ENCODE measurements at places on chromosomes 12 and 14. TPM values are rescaled to one million over a fixed set of nuclear protein-coding genes. Genes with fewer than 3 reads are reported as not detected.
A peak's percentile ranks its signal among the peaks of the same experiment; 100 is the strongest.

DNA sequence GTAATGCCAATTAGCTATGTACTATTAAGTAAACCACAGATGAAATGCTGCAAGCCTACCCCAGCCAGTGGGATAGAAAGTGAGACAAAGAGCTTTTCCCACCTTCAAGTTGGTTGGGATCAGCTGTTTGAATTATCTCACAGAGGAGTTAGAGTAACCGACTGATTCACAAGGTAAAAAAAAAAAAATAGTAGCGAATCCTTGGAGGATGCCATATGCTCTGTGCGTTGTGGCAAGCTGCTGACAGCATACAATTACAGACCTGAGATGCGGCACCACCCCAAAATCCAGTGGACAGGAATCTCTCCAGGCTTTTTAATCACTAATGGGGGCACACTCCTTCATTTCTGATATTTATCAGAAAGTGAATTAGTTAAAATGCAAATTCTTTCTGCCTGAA lies 157.0 kb upstream of the RMST start:
- peaks cover 3% of the 10 kb centered on the region for H3K27me3 ChIP-seq
- DNase-seq, result no peak
- no peaks in the 10 kb centered on the region for H3K36me3 ChIP-seq
- no peak overlapping the region for H3K27ac ChIP-seq
- H3K4me1 ChIP-seq, result no peaks in the 10 kb centered on the region

DNA sequence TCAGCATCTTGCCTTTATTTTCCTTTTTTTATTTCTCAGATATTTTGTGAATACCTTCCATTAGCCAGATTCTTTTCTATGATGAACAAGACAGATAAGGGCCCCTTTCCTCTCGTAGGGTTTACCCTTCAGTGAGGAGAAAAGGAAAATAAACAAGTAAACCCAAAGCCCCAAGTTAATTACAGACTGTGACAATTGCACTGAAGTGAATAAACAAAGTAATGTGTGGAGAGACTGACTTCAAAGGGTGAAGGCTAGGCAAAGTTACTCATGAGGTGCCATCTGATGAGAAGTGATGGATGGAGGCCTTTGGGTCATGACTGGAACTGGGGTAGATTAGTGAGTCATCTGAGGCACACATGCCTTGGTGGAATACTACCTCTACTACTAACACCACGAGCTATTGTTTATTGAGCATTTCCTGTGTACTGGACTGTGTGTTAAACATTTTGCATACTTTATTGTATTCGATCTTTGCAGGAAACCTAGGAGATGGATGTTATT lies 143.4 kb upstream of the PRICKLE1 start:
- H3K4me3 ChIP-seq, result no peak overlapping the region
- no peaks in the 10 kb centered on the region for H3K36me3 ChIP-seq
- DNase-seq, result no peak
- no peak overlapping the region for H3K27ac ChIP-seq
- H3K4me1 ChIP-seq, result no peaks in the 10 kb centered on the region

- no peaks in the 10 kb centered on the region for H3K36me3 ChIP-seq
- no peak for DNase-seq
- no peak overlapping the region for H3K4me3 ChIP-seq
- H3K27me3 ChIP-seq, result peaks cover 11% of the 10 kb centered on the region
- H3K27ac ChIP-seq, result no peak overlapping the region
- peaks cover 16% of the 10 kb centered on the region for H3K4me1 ChIP-seq
Observed at GRCh38 chr14:71165121-71166031, 258.1 kb downstream of the PCNX1 start.

- no peaks in the 10 kb centered on the region for H3K36me3 ChIP-seq
- H3K4me1 ChIP-seq, result no peaks in the 10 kb centered on the region
- no peak for DNase-seq
- no peaks in the 10 kb centered on the region for H3K27me3 ChIP-seq
- no peak overlapping the region for H3K27ac ChIP-seq
- H3K4me3 ChIP-seq, result no peak overlapping the region
Observed at GRCh38 chr14:49160983-49161382, 425.2 kb downstream of the RPS29 start.

DNA sequence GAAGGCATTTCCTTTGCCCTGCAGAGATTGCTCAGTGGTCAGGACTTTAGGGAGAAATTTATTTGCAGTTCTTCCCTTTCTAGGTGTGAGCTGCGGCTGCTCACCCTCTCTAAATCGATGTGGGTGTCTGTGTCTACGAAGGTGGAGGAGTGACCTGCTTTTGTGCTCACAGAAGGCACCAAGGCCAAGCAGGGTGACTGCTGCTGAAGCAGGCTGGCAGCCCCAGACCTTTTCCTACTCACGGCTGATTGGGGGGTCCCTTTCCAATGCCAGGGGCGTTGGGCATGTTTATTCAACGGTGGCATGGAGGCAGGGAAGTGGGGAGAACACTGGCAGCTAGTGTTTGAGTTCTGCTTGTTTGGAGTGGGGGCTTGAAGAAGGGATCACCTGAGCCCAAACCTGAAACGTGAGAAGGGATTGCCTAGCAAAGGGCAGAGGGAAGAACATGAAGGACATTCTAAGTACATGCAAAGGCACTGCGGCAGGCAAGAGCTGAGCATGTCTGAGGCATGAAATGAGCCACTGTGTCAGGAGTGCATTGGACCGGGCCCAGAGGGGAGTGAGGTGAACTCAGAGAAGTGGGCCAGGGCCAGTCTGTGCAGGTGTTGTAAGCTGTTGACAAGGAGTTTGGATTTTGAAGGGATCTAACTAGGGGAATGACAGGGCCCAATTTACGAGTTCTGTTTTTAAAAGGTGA lies 56.3 kb downstream of the CACNA1C start:
- DNase-seq, result no peak
- no peak overlapping the region for H3K27ac ChIP-seq
- no peak overlapping the region for H3K4me3 ChIP-seq
- no peaks in the 10 kb centered on the region for H3K4me1 ChIP-seq
- no peaks in the 10 kb centered on the region for H3K36me3 ChIP-seq
- peaks cover 2% of the 10 kb centered on the region for H3K27me3 ChIP-seq

GRCh38 chr12:52681526-52682380 lies 1.5 kb upstream of the KRT1 start:
- peak; percentile 64 for DNase-seq
- H3K27ac ChIP-seq, result no peak overlapping the region
- H3K36me3 ChIP-seq, result no peaks in the 10 kb centered on the region
- no peak overlapping the region for H3K4me3 ChIP-seq

- H3K36me3 ChIP-seq, result no peaks in the 10 kb centered on the region
- peaks cover 19% of the 10 kb centered on the region for H3K4me1 ChIP-seq
- no peak overlapping the region for H3K4me3 ChIP-seq
- no peaks in the 10 kb centered on the region for H3K27me3 ChIP-seq
- no peak for DNase-seq
Observed at GRCh38 chr12:4032924-4033615, 159.9 kb upstream of the PARP11 start.

- H3K4me3 ChIP-seq, result no peak overlapping the region
- no peaks in the 10 kb centered on the region for H3K27me3 ChIP-seq
- no peaks in the 10 kb centered on the region for H3K36me3 ChIP-seq
- peaks cover 86% of the 10 kb centered on the region for H3K4me1 ChIP-seq
- DNase-seq, result no peak
Observed at GRCh38 chr12:12011880-12012260, 58.9 kb upstream of the BCL2L14 start.

DNA sequence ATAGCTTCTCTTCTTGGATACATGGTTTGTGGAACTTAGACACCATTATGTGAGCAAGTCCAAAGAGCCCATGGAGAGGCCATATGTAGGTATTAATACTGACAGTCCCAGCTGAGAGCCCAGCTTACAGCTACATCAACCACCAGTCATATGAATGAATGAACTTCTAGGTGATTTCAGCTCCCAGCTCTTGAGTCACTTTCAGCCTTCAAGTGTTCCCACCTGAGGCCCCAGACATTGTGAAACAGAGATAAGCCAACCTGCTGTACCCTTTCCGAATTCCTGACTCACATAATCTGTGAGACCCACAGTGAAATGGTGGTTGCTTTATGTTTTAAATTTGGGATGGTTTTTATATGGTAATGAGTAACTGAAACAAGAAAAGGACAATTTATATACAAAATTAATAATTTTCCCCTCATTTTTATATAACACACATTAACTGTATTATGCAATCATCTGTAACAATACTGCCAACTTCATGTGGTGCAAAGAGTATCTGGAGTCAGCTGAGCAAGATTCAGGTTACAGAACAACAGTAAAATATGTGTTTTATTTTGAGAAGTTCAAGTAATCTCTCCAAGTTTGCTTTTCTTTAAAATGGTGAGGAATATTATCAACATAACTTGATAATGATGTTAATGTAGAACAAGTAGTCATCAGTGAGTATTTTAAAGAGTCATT lies 27.7 kb upstream of the FBXO33 start:
- no peaks in the 10 kb centered on the region for H3K36me3 ChIP-seq
- no peak for DNase-seq
- H3K27ac ChIP-seq, result no peak overlapping the region

DNA sequence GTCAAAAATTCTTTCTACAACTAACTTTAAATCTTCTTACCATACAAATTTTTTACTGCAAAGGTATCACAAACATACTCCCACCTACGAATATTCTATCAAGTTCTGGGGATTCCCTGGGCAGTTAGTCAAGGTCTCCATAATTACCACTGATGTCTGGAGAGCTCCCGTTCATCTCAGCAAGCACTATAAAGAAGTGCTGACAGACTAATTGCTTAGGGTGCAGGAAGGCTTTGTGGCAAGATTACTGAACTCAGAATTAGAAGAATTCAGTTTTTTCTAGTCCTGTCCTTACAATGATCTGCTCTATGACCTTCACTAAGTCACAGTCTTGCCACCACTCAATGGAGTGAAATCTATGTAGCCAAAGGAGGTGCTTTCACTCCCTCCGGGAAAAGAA lies 61.5 kb downstream of the DUSP16 start:
- peaks cover 55% of the 10 kb centered on the region for H3K4me1 ChIP-seq
- no peak overlapping the region for H3K4me3 ChIP-seq
- DNase-seq, result no peak
- H3K27ac ChIP-seq, result peak overlapping the region; percentile 51

DNA sequence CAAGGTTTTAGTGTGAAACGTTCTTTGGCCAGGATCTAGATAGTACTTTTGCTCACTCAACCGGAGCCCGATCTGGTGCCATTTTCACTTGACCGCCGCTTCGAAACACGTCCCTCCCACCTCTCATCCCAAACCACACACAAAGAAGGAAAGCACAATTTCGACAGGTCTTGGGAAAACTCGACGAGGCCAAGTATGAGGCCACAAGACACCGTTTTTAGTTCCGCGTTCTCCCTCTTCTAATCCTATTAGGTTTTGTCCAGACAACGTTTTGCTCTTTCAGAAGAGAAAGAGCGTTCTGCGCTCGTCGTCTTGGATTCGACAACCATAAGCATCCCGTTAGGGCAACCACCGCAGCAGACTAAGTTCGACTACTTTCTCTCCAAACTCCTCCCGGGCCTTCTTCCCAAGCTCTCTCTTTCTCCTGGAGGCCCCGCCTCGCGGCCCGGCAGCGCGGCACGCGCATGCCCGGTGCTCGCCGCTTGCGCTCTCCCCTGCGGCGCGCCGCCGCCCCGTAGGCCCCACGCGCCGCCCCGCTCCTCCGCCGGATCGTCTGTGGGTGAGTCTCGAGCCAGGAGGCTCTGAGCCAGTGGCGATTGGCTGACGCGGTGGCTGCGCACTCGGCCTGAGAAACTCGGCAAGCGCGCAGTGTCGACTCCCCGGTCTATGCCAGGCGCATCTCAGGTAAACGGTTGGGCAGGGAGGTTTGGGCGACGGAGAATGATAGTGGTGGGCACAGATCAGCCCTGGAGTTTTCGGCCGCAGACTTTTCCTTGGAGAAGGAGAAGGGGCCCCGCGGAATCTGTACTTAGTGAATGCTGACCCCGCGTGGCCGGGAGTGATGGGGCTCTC lies at the start of gene MIPOL1:
Gene MIPOL1 (plus strand): TSS at position 517 of the 852 bp plus-strand sequence. CDS start 49,952 bp downstream, outside the sequence.
- H3K27ac ChIP-seq, result no peak within 1 kb of the TSS
- peaks cover 21% of the 10 kb centered on the region for H3K27me3 ChIP-seq
- peaks cover 11% of the 10 kb centered on the region for H3K4me1 ChIP-seq

DNA sequence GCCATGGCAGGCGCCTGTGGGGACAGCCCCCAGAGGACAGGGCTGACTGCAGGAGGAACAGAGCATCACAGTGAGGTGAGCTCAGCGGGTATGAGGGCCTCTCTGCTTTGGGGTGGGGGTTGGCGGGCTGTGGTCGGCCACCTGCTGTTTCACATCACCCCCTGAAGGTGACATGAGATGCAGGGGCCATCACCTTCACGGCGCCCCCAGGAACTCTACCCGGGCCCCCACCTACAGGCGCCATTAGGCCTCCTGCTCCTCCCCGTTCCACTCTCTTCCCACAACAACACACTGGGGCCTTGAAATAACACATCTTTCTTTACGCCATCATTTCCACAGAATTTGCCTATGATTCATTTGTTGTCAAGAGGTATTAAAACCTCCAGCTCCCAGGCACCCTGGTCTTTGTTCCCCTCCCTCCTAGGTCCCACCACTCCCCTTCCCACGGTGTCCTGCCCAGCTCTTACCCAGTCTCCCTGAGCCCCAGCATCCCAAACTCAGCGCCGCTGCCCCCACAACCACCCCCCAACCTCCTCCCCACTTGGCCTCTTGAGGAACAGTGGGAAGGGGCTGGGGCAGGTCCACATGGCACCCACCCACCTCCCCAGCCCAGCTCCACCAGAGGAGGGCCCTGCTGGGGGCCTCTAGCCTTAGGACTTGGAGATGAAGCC lies 12.7 kb upstream of the HDAC7 start:
- peak; percentile 93 for DNase-seq
- H3K36me3 ChIP-seq, result no peaks in the 10 kb centered on the region
- H3K4me1 ChIP-seq, result peaks cover 84% of the 10 kb centered on the region
- H3K27ac ChIP-seq, result peak overlapping the region; percentile 98
- H3K27me3 ChIP-seq, result no peaks in the 10 kb centered on the region

DNA sequence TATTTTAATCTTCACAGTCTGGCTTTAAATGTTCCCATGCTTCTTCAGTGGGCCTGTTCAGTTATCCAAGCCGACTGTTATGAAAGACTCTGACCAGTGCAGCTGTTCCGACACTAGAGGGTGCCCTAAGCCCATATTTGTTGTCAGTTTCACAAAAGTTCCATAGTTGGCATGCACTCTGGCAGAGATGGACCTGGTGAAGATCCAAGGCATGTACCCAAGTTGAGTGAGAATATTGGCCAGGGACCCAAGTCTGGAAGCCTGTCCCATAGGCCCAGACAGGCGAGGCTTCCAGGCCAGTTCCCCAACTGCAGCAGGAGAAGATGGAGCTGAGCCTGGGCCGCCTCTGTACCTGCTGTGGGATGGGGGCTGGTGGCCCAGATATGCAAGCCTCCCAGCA lies 27.4 kb upstream of the GUCY2C start:
- no peak overlapping the region for H3K27ac ChIP-seq
- H3K27me3 ChIP-seq, result no peaks in the 10 kb centered on the region
- H3K4me1 ChIP-seq, result no peaks in the 10 kb centered on the region
- DNase-seq, result peak; percentile 74
- H3K4me3 ChIP-seq, result no peak overlapping the region

- H3K27me3 ChIP-seq, result no peaks in the 10 kb centered on the region
- no peak for DNase-seq
- peaks cover 11% of the 10 kb centered on the region for H3K4me1 ChIP-seq
- H3K27ac ChIP-seq, result no peak overlapping the region
Observed at GRCh38 chr12:92268946-92269345, 123.3 kb upstream of the BTG1 start.

The CYP27B1 gene
- 6.1 TPM for total RNA-seq

The GPR84 gene
- total RNA-seq, result 1.2 TPM

The MYF6 gene
- total RNA-seq, result not detected

The CFAP54 gene
- total RNA-seq, result 0.64 TPM

The PEBP1 gene
- 120 TPM for total RNA-seq

The OR6C3 gene
- total RNA-seq, result not detected

The GALNT6 gene
- 5.1 TPM for total RNA-seq

The METTL1 gene
- total RNA-seq, result 17.3 TPM

The HCAR2 gene
- total RNA-seq, result not detected

The PKP2 gene
- 0.22 TPM for total RNA-seq

The PPP1R1A gene
- not detected for total RNA-seq

The B4GALNT3 gene
- total RNA-seq, result 1.2 TPM

The PRIMA1 gene
- not detected for total RNA-seq

The PRPF39 gene
- total RNA-seq, result 32.0 TPM
